ENCODE measurements at places on chromosomes 2 and 18. TPM values are rescaled to one million over a fixed set of nuclear protein-coding genes. Genes with fewer than 3 reads are reported as not detected.

- no peak overlapping the region for H3K4me3 ChIP-seq
- no peaks in the 10 kb centered on the region for H3K27me3 ChIP-seq
- no peaks in the 10 kb centered on the region for H3K36me3 ChIP-seq
- no peak overlapping the region for H3K27ac ChIP-seq
Observed at GRCh38 chr2:19029655-19030054, 328.8 kb downstream of the OSR1 start.

- H3K27ac ChIP-seq = no peak overlapping the region
- DNase-seq = no peak
- no peaks in the 10 kb centered on the region for H3K4me1 ChIP-seq
- no peaks in the 10 kb centered on the region for H3K36me3 ChIP-seq
- no peak overlapping the region for H3K4me3 ChIP-seq
Observed at GRCh38 chr18:72114801-72115594, 429.1 kb downstream of the CBLN2 start.

DNA sequence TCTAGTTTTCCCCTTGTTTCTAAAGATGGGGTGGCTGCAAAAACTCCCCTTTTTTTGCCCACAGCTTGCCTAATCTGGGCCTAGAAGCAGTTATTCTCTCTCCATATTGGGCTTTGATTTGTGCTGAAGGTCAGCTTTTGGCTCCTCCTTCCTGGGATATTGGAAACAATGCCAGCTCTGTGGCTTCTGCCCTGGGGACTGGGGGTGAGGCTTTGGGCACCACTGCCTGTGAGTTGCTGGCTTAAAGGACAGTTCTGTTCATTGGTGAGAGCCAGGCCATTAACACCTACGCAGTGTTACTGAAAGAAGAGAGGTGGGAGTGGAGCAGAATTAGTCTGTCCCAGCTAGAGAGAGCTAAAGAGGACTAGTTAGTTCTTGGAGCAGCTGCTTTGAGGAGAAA, 4.3 kb downstream of the UBXN2A start:
- no peaks in the 10 kb centered on the region for H3K27me3 ChIP-seq
- H3K4me3 ChIP-seq = no peak overlapping the region
- DNase-seq = no peak
- H3K4me1 ChIP-seq = peaks cover 16% of the 10 kb centered on the region

DNA sequence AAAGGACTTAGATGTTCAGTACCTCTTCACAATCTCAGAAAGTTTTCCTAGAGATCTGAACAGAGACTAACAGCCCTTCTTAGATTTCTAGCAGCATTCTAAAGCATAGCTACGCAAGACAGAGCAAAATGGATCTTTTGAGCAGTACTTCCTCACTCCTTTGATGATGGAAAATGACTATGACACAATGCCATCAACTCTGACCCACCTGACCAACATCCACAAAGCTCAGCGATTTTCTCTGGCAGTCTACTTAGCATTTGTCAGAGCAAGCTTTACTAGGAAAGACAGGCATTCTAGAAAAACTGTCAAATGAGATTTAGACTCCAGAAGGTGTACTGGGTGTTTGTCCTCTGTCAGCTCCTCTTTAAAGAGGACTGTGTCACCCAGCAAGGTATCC, 180.9 kb upstream of the ACVR2A start:
- no peaks in the 10 kb centered on the region for H3K36me3 ChIP-seq
- DNase-seq = no peak
- no peak overlapping the region for H3K27ac ChIP-seq
- no peaks in the 10 kb centered on the region for H3K4me1 ChIP-seq
- no peak overlapping the region for H3K4me3 ChIP-seq

DNA sequence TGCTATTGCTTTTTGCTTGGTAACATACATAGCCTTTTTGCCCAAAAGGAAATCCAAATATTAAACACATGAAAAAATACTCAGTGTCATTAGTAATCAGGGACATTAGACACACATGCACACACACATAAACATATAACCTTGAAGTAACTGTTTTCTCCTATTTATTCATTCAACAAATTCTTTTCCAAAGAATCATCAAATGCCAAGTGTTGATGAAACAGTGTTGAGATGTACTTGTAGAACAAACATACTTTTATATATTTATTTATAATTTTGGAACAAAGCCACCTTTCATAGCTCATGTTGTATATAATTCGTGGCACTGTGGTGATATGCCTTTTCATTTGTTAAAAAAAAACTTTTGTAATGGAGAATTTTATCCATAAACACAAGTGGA, 81.0 kb downstream of the APLF start:
- no peak for DNase-seq
- H3K27ac ChIP-seq = no peak overlapping the region
- H3K27me3 ChIP-seq = no peaks in the 10 kb centered on the region
- H3K4me1 ChIP-seq = no peaks in the 10 kb centered on the region
- H3K36me3 ChIP-seq = no peaks in the 10 kb centered on the region

DNA sequence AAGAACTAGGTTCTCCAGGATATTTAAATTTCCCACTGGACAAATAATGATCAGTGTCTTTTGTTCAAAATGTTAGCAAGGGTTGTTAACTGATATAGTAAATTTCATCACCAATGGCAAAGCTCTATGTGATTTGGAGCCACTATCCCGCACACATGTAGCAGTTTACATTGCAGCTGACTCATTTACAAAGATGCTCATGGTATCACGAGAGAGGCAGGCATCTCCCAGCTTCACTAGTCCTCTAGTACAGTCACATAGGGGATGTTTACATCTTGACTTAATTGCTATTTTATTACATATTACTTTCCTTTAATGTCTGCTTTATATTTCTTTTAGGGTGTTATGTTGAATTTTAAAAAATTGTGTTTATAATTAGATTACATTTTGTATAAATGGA, 30.7 kb downstream of the KCNE4 start:
- peaks cover 6% of the 10 kb centered on the region for H3K4me1 ChIP-seq
- no peak overlapping the region for H3K4me3 ChIP-seq
- H3K36me3 ChIP-seq = no peaks in the 10 kb centered on the region

GRCh38 chr18:38221476-38222100, 656.0 kb upstream of the CELF4 start:
- H3K4me3 ChIP-seq = no peak overlapping the region
- no peaks in the 10 kb centered on the region for H3K27me3 ChIP-seq
- no peak for DNase-seq
- no peak overlapping the region for H3K27ac ChIP-seq

DNA sequence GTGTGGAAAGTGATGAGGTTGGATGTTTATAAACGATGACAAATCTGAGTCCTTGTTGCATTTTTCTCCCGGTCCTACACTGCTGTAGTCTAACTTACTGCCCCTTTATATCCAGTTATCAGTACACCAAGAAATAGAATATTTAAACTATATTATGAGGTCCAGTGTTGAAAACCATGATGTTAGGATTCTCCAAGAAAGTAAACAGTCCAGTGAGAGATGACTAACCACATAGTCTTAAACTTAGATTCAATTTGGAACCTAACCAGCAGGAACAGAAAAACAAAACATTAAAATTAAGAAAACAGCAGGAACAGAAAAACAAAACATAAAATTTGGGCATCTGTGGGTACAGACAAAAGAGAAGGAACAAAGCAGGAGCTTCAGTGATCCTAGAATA, 143.2 kb downstream of the TPGS2 start:
- no peaks in the 10 kb centered on the region for H3K27me3 ChIP-seq
- no peak overlapping the region for H3K4me3 ChIP-seq
- no peak for DNase-seq
- no peaks in the 10 kb centered on the region for H3K4me1 ChIP-seq

DNA sequence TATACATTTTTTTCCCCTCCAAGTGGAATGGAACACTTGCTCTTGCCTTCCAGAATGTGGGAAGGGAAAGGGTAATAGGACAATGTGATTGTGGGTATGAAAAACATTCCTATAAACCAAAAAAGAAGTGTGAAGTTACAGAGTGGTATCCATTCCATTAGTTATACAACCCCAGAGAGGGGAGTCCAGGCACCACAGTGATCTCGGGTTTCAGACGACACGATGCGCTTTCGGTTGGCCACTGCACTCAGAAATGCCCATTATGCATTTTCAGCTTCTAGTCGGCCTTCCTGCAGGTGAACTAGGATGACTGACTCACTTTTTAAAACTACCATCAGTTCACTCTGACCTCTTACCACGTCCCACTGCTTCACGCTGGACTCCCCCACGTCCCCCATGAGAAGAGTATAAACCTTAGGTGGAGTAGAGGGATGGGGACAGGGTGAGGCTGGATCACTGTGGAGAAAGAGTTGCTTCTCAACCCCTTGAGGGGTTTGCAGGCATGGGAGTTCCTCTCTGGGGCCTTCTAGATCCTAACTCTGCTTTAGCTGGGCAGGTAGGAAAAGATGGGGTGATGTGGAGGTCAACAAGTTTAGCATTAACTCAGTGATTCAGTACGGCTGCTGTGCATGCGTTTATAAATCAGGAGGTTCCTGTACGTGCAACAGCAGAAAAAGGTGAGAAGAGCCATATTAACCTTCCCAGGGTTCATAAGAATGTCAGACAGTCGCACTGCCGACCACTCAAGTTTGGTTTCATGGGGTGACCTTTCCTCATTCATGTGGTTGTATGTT, 50.5 kb downstream of the ZNF532 start:
- H3K27ac ChIP-seq = peak overlapping the region; percentile 76
- peaks cover 29% of the 10 kb centered on the region for H3K4me1 ChIP-seq
- H3K27me3 ChIP-seq = no peaks in the 10 kb centered on the region
- no peak overlapping the region for H3K4me3 ChIP-seq
- DNase-seq = no peak

GRCh38 chr2:85230679-85231467, 96.9 kb downstream of the TGOLN2 start:
- H3K27me3 ChIP-seq = no peaks in the 10 kb centered on the region
- H3K4me3 ChIP-seq = no peak overlapping the region
- no peaks in the 10 kb centered on the region for H3K36me3 ChIP-seq
- H3K4me1 ChIP-seq = no peaks in the 10 kb centered on the region
- no peak for DNase-seq
- H3K27ac ChIP-seq = no peak overlapping the region

DNA sequence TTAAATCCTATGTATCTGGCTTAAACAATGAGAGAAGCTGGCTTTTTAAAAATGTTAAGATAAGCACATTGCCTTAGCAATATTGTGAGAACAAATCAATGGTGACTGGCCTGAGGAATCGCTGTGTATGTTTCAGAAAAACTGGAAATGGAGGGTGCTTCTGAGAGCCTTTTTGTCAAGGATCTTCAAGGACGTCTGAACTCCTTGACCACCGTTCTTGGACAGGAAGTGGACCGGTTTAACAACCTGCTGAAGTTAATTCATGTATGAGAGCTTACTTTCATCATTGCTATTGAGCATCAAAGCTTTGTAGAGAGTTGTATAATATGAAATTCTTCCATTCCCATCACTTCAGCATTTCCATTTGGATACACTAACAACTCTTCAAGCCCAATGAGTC, 72.6 kb downstream of the TRABD2A start:
- H3K4me3 ChIP-seq = no peak overlapping the region
- no peak overlapping the region for H3K27ac ChIP-seq
- H3K4me1 ChIP-seq = peaks cover 17% of the 10 kb centered on the region
- DNase-seq = no peak
- no peaks in the 10 kb centered on the region for H3K36me3 ChIP-seq

- peak; percentile 53 for DNase-seq
- no peaks in the 10 kb centered on the region for H3K36me3 ChIP-seq
- H3K27me3 ChIP-seq = no peaks in the 10 kb centered on the region
- H3K27ac ChIP-seq = peak overlapping the region; percentile 46
Observed at GRCh38 chr2:11744631-11745394, 1.6 kb upstream of the LPIN1 start.

GRCh38 chr2:19736191-19736831, 165.5 kb downstream of the TTC32 start:
- no peak for DNase-seq
- peaks cover 32% of the 10 kb centered on the region for H3K4me1 ChIP-seq
- no peak overlapping the region for H3K4me3 ChIP-seq
- no peak overlapping the region for H3K27ac ChIP-seq

DNA sequence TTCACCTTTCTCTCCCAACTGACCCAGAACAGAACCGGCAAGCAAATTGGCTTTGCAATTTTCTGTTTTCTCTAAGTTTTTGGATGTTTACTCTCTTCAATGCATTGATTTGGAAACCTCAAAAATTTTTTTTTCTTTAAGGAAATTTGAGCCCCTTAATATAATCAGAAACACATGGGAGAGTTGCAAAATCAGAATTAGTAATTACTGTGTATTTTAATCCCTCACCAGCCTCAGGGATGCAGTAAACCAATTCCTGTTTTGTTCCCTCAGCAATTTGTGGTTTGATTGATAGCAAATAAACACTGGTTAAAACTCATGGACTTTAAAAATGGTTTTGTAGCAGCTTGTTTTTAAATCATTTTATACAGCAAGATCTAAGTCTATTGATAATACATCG, 281.5 kb downstream of the NEDD4L start:
- no peaks in the 10 kb centered on the region for H3K36me3 ChIP-seq
- H3K27me3 ChIP-seq = no peaks in the 10 kb centered on the region
- no peak overlapping the region for H3K27ac ChIP-seq
- H3K4me1 ChIP-seq = peaks cover 4% of the 10 kb centered on the region
- no peak overlapping the region for H3K4me3 ChIP-seq

The CRYGD gene
- total RNA-seq = not detected

The UGT1A9 gene
- total RNA-seq = not detected

The RAPGEF4 gene
- total RNA-seq = 0.59 TPM
